ENCODE measurements at places on chromosomes 2 and 18.

GRCh38 chr2:73210696-73211095 lies 3.3 kb upstream of the SMYD5 start:
- DNase-seq = no peak

- DNase-seq = no peak
These were observed 61.4 kb upstream of the NEUROD1 start for GRCh38 chr2:181741756-181742155.

GRCh38 chr2:98519156-98519555 lies 74.5 kb downstream of the INPP4A start:
- DNase-seq = no peak

DNA sequence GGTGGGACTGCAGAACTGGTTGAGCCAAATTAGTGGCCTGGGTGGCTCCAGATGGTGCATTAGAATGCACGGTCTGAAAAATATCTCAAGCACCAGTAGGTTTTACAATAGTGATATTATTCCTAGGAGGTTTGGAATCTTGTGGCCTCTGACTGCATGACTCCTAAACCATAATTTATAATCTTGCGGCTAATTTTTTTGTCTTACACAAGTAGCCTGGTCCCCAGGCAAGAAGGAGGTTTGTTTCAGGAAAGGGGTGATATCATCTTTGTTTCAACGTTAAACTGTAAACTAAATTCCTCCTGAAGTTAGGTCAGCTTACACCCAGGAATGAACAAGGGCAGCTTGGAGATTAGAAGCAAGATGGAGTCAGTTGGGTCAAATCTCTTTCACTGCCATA lies 98.9 kb upstream of the ARL4C start:
- no peak for DNase-seq

- DNase-seq = no peak
These were observed 87.8 kb downstream of the HDAC4 start for GRCh38 chr2:239312741-239313667.

DNA sequence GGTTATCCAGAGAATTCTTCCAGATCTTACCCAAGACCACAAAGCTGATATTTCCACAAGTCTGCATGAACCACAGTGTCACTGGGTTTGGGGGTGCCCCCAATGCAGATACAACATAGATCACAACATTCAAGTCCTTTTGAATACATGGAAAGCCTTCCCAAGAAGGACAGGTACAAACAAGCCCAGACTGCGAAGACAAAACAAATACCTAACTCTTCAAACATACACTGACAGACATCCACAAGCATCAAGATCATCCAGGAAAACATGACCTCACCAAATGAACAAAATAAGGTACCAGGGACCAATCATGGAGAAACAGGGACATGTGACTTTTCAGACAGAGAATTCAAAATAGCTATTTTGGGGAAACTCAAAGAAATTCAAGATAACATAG lies 93.1 kb downstream of the MDH1 start:
- DNase-seq = no peak

- DNase-seq = no peak
These were observed 100.9 kb downstream of the ATAD2B start for GRCh38 chr2:23826040-23826439.
